Hepatocyte (in vitro differentiated cells): ENCODE measurements at places on chromosomes 6 and 20.

DNA sequence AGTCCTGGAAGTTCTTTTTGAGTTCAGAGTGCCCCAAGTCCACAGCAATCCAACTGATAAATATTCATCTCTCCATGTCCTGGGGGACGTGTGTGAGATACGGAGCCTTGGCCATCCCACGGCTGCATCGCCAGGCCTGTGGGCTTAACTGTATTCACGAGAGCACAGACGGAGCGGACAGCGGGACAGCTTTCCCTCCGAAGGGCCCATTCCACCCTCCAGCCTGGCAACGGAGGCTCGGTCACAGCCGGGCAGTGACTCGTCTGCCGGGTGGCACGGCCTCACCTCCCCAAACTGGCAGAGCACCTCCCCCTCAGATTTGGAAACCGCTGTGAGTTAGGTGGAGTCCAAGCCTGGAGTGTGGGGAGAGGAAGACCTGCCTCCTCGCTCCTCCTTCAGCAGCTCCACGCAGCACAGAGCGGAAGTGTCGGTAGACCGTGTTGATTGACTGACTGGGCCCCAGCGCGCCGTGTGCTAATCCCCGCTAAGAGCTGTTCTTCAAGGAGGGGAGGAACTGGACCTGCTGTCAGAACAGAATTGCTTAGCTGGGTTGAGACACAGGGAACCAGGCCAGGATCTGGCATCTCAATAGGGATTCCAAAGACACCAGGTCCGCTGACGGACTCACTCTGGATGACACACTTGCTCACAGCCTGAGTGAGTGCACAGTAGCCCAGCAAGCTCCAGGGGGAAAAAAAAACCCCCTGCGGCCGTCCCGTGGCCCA, 10.9 kb downstream of the FOXF2 start:
- DNase-seq = no peak

- no peak for DNase-seq
Measured at GRCh38 chr6:126048635-126049034, 62.3 kb downstream of the TRMT11 start.

DNA sequence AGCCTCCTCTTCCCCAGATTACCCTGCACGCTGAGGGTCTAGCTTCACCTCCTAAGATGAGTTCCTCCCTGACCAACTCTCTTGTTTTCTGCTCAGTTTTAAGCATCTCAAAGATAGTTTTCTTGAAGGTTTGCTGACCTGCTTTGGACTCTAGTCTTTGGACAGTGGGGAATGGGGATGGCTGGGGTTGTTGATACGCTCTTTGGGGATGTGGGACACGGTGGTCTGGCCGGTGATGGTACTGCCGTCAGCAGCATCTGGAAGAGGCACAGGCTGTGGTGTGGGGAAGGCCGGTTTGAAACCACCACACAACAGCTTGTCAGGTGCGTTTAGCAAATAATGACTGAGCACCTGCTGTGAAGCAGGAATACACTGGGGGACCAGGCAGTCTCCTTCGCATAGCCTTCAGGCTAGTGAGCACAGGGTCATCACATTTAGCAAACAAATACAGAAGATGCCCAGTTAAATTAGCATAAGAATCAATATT, 94.1 kb downstream of the TMEM242 start:
- DNase-seq = no peak

DNA sequence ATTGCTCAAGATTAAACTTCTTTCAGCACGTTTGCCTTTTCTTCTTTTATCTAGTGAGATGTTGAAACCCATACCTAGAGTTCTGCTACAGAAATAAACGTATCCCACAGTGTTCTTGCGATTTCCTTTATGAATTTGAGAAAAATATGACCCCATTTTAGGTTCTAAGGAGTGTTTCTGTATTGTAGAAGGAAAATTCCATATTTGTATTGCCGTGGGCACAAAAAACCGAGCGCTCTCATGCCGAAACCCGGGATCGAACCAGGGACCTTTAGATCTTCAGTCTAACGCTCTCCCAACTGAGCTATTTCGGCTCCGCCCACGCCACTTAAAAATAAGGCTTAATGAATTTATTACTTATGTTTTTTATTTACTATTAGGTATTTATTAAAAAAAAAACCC, 23.7 kb downstream of the ZNF311 start:
- peak; percentile 81 for DNase-seq
